Right lobe of liver (tissue), 6 donors: ENCODE measurements at places on chromosomes 16 and 17.

DNA sequence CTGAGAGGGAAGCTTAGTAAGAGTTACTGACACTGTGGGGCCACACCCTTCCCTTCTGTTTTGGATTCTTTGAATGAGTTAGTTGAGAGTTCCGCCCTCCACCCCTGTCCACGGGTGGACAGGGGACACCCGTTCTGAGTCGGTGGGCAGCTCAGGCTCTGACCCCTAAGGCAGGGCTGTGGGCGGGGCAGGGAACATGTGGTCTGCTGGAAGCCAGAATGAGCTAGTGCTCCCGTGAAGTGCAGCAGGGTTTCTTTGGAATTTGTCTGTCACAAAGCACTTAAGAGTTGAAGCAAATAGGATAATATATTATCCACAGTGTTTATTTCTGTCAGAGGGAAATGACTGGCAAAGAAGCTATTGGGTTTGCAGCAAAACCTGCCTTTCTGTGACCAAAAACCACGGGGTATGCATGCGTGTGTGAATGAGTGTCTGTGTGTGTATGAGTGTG lies 90.1 kb downstream of the CLEC16A start:
- no peaks in the 10 kb centered on the region for H3K27me3 ChIP-seq
- peaks cover under 1% of the 10 kb centered on the region for H3K36me3 ChIP-seq
- no peak for DNase-seq
- H3K4me1 ChIP-seq = no peaks in the 10 kb centered on the region

DNA sequence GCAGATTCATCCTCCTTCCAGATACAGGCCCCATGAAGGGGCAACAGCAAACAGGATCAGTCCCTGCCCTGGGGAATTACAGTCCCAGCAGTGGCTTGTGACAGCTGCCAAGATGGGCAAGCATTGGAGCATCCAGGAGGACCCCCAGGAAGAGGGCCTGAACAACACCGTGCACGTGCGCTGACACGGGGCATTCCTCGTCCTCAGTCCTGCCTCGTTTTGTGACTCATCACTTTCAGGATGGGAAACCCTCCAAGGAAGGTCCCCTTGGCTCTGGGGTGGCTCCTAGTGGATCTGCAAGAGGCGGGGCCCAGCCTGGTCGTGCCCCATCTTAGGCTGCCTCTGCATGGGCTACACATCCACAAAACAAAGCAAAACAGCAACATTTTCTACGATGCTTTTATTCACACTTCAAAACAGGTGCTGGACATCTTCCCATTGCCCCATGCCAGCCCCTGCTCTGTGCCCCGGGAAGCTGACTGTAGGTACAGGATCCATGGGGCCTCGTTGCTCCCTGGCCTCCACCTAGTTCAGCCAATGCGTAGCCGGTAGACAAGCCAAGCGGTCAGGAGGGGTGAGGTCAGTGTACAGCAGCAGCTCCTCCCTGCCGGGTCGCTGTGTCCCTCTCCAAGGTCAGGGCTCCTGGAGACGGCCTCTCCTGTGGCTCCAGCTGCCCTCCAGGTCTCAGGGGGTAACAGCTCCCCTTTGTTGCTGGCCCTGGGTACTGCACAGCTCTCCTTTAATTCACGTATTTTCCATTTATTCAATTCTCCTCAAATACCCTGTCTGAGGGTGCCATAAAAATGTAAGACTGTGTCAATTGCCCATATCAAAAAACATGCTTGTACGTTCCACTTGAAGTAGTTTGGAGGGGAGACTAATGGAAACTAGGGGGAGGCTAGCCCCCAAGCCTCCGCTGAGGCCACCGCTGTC lies 32.2 kb downstream of the ACTG1 start:
- H3K27ac ChIP-seq = no peak overlapping the region
- no peaks in the 10 kb centered on the region for H3K36me3 ChIP-seq
- no peaks in the 10 kb centered on the region for H3K27me3 ChIP-seq
- DNase-seq = no peak
- H3K4me3 ChIP-seq = no peak overlapping the region

DNA sequence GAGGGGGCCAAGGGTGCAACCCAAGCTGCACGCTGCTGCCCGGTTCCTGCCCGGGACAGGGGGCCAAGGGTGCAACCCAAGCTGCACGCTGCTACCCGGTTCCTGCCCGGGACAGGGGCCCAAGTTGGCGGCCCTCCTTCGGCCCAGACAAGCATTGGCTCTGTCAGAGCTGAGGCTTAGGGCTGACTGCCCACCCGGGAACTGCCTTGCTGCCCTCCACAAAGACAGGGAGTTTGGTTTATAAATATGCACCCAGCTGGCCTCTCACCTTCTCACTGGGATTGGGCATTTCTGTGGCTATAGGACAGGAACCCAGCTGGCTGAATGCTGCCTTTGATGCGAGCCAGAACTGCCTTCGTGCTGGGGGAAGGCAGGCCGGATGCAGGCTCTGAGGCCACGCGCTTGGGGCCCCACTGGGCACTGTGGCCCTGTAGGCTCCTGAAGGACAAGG lies 105.7 kb downstream of the IRX5 start:
- no peaks in the 10 kb centered on the region for H3K36me3 ChIP-seq
- DNase-seq = no peak
- H3K27me3 ChIP-seq = no peaks in the 10 kb centered on the region
- H3K4me3 ChIP-seq = no peak overlapping the region

GRCh38 chr17:77297693-77298666 lies 157.2 kb downstream of the SEC14L1 start:
- no peaks in the 10 kb centered on the region for H3K4me1 ChIP-seq
- H3K27me3 ChIP-seq = no peaks in the 10 kb centered on the region
- no peak for DNase-seq
- no peaks in the 10 kb centered on the region for H3K36me3 ChIP-seq
- no peak overlapping the region for H3K27ac ChIP-seq

DNA sequence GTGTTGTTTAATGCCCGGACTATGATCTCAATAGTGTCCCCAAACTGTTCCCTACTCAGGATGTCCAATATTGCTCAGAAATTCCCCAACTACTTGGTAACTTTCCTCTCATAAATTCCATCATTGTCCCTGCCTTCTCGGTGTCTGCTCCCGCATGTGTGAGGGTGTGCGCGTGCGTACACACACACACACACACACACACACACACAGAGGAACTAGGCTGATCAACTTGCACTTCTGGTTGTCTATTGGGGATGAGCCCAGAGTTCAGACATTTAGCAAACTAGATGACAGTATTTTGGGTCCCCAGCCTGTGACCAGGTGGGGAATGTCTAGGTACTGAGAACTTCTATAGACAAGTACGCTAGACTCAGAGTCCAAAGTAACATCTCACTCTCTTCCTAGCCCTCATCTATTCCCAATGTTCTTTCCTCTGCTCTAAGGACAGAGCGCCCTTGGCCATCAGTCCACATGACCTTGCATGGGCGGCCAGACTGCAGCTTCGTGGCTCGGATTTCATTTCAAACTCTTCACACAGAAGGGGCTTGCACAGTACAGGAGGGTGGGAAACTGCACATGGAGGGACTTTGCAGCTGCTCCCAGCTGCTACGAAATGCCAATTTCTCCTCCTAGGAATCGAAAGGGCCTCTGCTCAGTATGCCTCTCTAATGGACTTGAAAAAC lies 5.3 kb downstream of the HS3ST3A1 start:
- no peak for DNase-seq
- peaks cover 11% of the 10 kb centered on the region for H3K4me1 ChIP-seq
- no peaks in the 10 kb centered on the region for H3K27me3 ChIP-seq
- no peak overlapping the region for H3K27ac ChIP-seq

DNA sequence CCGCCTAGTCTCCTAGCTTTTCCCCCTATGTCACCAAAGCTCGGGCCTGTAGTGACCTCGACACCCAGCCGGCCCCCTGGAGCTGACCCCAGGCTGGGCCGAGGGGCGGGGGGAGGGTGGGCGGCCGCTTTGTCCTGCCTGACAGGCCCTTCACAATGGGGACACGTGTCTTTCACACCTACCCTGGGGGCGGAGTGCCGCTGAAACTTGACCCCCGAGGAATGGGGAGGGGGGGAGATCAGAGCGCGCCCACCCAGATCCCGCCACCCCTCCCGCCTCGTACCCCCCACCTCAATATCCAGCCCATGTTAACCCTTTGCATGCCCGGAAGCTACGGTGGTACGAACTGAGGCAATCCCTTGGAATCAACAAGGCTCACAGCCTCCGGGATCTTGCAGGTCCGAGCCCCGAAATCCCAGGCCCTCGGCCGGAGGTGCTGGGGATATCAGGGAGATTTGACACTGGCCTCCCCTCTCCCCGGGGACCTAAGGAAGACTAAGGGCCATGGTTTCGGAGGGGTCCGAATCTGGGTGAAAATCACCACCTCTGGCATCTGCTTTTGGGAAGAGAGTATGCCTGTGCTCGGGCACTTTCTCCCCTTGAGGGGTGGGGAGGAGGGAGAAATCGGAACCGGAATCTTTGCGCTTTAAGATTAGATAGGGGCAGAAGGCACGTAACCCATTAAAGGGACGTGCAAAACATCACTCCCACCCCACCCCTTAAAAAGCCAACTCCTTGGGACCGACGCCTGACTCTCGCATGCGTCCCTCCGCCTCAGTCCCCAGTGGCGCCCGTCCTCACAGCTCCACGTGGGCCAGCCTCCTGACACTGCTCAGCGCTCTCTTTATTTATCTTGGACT lies 2.6 kb downstream of the NOG start:
- H3K4me3 ChIP-seq = no peak overlapping the region
- peaks cover 30% of the 10 kb centered on the region for H3K4me1 ChIP-seq
- DNase-seq = no peak
- no peak overlapping the region for H3K27ac ChIP-seq
- H3K27me3 ChIP-seq = peaks cover 25% of the 10 kb centered on the region
- H3K36me3 ChIP-seq = no peaks in the 10 kb centered on the region

GRCh38 chr17:72387487-72387886 lies 266.7 kb downstream of the SOX9 start:
- H3K4me3 ChIP-seq = no peak overlapping the region
- H3K36me3 ChIP-seq = no peaks in the 10 kb centered on the region
- DNase-seq = no peak
- no peaks in the 10 kb centered on the region for H3K4me1 ChIP-seq
- no peak overlapping the region for H3K27ac ChIP-seq
